ENCODE measurements at places on chromosomes 13 and 19.
A peak's percentile ranks its signal among the peaks of the same experiment; 100 is the strongest.

DNA sequence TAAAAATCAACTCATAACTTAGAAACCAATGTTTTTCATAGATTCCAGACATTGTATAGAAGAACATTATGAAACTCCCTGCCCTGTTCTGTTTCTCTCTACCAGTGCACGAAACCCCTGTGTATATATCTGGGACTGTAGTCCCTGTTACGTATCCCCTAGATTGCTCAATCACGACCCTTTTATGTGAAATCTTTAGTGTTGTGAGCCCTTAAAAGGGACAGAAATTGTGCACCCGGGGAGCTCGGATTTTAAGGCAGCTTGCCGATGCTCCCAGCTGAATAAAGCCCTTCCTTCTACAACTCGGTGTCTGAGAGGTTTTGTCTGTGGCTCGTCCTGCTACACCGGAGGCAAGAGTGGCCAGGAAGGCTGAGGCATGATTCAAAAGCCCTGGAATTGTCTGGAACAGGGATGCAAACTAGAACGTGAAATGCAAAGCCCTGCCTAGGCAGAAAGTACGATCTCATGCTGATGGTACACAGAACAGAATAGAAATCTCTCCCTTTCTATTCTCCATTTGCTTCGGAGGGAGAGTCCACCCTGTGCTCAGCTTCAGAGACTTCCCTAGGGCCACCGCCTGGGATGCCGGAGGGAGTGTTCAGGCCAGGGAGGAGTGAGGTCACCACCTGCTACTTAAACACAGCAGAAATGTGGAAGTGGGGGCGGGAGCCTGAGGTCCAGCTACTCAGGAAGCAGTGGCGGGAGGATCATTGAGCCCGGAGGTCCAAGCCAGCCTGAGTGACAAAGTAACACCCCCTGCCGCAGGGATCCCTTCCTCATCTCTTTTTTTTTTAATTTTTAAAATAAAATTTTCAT lies 758 bp upstream of the ZNF888 start:
- peak; percentile 78 for DNase-seq

- DNase-seq, result peak; percentile 91
Measured at GRCh38 chr19:17718947-17719711, at the start of gene MAP1S. TSS of gene MAP1S (plus strand) at chr19:17719480. CDS start at chr19:17719503, 23 bp downstream.

DNA sequence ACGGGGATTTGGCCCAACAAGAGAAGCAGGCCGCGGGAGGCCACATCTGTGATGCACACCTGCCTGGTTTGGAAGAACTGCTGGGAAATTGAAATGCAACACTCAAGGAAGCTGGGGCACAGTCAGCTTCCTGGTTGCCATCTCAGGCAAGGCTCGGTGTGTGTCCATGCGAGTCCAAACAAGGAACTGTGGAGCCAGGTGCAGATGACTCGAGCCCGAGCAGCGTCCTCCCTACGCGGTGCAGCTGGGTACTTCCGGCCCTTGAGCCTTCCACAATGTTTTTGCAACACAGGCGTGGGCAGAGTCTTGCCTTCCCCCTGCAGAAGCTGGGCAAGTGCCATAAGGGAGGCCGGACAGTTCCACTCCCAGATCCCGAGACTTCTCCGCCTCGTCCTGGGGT lies 94.6 kb downstream of the CRYL1 start:
- no peak for DNase-seq

- DNase-seq, result no peak
Measured at GRCh38 chr19:47447470-47448359, 24.0 kb downstream of the SLC8A2 start.

- no peak for DNase-seq
Measured at GRCh38 chr19:15235781-15236180, 3.5 kb upstream of the EPHX3 start.

DNA sequence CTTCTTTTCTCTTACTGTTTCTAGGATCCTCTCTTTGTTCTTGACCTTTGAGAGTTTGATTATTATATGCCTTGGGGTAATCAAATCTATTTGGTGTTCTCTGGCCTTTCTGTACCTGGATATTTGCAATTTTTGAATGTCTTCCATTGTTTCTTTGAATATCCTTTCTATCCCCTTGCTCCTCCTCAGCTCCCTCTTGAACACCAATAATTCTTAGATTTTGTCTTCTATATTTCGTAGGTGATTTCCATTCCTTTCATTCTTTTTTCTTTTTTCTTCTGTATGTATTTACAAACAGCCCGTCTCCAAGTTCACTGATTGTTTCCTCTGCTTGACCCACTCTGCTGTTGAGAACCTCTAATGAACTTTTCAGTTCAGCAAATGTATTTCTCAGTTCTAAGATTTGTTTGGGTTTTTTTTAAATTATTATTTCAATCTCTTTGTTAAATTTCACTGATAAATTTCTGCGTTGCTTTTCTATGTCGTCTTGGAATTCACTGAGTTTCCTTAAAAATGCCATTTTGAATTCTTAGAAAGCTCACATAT lies 2.7 kb upstream of the CALM3 start:
- DNase-seq, result no peak

DNA sequence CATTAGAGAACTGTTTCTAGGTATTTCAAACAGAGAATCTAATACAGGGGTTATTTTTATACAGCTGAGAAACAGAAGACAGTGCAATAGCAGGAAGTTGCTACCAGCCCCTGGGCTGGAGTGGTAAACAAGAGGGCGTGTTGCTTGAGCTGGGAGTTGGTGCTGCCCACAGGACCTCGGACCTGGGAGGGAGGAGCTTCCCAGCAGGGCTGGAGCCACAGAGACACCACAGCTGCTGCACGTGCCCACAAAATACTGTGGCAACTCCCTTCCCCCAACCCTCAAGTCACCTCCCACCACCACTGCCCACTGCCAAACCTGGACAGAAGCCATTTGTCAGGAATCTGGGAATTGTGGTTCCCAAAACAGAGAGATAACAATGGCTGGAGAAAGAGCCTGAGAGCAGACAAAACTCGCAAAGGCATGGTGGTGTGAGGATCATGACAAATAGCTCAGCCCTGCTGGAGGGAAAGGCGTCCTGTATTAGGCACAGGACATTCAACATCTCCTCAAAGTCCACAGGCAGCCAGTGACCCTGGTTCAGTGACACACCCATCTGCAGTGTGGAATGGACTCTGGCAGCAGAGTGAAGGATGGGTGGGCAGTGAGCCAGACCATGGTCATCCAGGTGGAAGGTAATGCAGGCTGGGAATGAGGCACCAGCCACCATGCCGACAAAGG lies 57.2 kb downstream of the SPATA13 start:
- DNase-seq, result no peak

DNA sequence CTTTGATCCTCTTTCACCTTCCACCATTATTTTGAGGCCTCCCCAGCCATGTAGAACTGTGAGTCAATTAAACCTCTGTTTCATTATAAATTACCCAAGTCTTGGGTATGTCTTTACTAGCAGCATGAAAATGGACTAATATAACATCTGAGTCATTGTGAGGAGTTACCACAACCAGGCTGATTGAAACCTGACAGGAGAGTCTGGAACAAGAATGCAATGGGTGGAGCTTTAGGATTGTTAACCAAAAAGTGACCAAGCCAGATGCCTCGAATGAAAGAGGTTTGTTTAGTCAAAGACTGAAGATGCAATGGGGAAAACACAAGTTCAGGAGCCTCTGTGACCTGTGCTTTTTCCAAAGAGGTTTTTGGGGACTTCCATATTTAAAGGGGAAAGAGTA lies 659.0 kb downstream of the SLITRK6 start:
- no peak for DNase-seq

- no peak for DNase-seq
Measured at GRCh38 chr13:52026246-52026626, 1.7 kb downstream of the UTP14C start.

DNA sequence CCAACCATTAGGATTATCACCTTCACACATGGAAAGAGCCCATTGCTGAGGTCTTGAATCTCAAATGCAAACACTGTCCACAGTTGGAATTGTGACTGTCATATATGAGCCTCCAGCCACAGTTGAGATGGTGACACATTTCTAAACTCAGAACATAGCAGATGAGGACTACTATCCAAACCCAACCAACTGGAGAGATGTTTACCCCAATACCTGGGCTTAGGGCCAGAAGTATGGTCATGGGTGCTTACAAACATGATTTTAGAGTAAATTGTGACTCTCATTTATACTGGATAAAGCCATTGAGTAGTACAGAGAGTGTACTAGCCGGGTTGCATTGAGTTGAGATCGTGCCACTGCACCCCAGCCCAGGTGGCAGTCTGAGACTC lies 14.0 kb upstream of the ZNF681 start:
- no peak for DNase-seq

- DNase-seq, result no peak
Measured at GRCh38 chr13:49213539-49213938, 6.6 kb upstream of the MLNR start.

- DNase-seq, result no peak
Measured at GRCh38 chr13:20669162-20669561, 34.3 kb upstream of the IL17D start.

- DNase-seq, result no peak
Measured at GRCh38 chr19:38195237-38195636, 28.8 kb downstream of the DPF1 start.

Data from spleen (tissue), 13 donors.